ENCODE measurements at places on chromosomes 5 and 9. TPM values are rescaled to one million over a fixed set of nuclear protein-coding genes. Genes with fewer than 3 reads are reported as not detected.

- DNase-seq = peak; percentile 71
Measured at GRCh38 chr5:71697967-71698366, 21.1 kb upstream of the CARTPT start.

DNA sequence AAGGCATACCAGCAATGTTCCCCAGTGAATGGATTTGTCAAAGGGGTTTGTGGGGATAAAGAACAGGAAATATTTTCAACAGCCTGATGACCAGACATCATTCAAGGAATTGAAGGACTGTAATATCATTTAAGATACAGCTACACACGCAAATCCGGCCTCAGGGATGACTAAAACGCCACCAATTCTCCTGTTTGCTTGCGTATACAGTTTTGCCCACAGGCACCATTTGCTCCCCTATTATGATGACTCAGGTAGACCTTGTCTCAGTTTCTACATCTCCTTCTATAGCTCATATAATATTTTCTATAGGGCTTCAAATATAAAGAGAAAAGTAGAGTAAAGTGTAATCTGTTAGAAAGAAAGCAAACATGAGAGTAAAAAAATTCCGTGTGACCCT is 29.7 kb upstream of the ITGA1 start:
- DNase-seq = no peak

- peak; percentile 82 for DNase-seq
Measured at GRCh38 chr9:89022001-89022759, 30.9 kb downstream of the S1PR3 start.

DNA sequence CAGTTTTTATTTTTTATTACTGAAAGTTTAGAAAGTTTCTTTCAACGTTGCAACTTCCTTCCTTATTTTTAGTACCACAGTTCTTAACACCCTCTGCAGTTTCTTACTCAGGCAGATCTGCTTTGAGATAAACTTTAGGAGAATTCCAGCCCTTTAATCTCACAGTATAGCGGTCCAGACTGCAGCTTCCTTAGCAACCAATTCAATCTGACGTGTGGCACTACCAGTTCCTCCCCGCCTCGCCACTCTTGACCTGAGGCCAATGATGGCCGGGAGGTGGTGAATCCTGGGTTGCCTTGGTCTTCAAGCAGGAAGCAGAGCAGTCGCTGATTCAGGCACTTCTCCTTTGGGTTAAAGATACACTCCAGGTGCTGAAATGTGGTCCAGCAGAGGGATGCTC is 334.3 kb upstream of the TRPC7 start:
- DNase-seq = no peak

GRCh38 chr9:124078641-124079040 is 67.1 kb downstream of the LHX2 start:
- DNase-seq = no peak

GRCh38 chr5:81165493-81166119 is 67.5 kb upstream of the CKMT2 start:
- DNase-seq = peak; percentile 70

- DNase-seq = no peak
Measured at GRCh38 chr5:114118511-114118910, 243.4 kb upstream of the KCNN2 start.

GRCh38 chr5:175162036-175162435 is 281.9 kb downstream of the DRD1 start:
- no peak for DNase-seq

DNA sequence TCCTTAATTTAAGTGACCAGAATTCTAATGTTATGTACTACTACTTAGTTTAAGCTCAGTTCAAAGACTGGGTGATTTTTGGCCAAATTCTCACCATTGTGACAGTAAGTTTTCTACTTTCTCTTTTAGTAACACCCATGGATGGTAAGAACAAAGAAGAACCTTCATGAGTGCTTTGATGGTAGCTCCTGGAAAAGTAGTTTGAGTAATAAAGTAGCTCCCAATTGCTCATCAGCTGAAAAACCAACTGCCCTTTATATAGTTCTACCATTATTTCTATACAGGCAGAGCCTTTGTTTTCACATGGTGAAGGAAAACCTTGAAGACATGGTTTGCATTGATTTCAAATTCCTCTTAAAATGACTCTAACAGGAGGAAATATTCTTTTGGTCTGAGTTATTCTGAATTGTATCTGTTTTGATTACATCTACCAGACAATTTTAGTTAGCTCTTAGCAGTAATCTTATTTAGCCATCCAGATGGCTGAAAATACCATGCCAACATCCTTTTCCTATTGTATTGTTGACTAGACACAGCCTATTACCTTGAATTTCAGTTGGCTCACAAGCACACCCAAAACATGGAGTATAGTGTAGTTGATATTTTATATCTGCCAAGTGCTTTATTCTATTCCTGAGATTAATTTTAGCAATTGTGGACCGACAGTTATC is 23.7 kb upstream of the STARD4 start:
- DNase-seq = no peak

Gene SEC24A
- total RNA-seq = 40.3 TPM

Gene CNTFR
- 13.9 TPM for total RNA-seq

Gene PAPPA
- total RNA-seq = 1.0 TPM

Gene ACSL6
- 1.1 TPM for total RNA-seq

Gene CDO1
- total RNA-seq = 4.0 TPM

All from thyroid gland (tissue), 4 donors.